Activated CD4-positive, alpha-beta T cell treated with anti-CD3 and anti-CD28 coated beads, Interleukin-2, amount 50 U/mL, for 1 hour (primary cell): ENCODE measurements at places on chromosomes 13 and 19.

DNA sequence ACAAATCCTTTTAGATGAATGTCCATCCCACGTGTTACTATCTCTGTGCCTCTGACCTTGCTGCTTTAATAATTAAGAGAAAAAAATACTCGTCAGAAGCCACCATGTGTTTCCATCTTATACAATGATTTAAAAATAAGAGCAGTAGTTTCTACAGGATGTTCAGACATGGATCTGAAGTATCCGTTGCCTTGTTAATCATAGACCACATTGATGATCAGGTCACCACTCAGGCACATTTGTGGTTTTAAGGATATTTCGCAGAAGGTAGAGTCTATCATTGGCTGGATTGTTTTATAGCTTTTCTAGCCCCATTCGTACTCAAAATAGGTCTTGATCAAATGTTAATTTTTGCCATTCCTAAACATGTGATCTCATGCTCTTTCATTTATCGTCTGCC lies 710.0 kb upstream of the ARGLU1 start:
- DNase-seq = no peak

DNA sequence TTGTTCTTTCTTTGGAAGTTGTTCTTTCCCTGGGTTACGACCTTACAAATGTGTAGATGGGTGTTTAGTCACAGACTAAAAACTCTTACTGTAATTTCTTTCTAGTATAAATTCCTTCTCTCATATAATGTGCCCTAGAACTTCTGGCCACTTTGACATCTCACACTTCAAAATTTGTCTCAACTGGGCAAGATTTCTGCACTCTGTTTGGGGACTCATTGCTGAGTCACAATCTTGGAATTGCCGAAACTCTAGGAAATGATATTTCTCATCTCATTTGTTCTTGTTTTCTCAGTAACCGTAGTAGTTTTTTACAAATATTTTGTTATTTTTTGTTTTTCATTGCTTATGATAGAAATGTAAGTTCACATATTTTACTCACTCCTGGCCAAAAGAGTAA lies 2523.2 kb upstream of the PCDH20 start:
- no peak for DNase-seq

GRCh38 chr19:3443840-3444694 lies 36.3 kb downstream of the SMIM24 start:
- no peak for DNase-seq

GRCh38 chr19:4493929-4494690 lies 22.0 kb downstream of the HDGFL2 start:
- DNase-seq = no peak

DNA sequence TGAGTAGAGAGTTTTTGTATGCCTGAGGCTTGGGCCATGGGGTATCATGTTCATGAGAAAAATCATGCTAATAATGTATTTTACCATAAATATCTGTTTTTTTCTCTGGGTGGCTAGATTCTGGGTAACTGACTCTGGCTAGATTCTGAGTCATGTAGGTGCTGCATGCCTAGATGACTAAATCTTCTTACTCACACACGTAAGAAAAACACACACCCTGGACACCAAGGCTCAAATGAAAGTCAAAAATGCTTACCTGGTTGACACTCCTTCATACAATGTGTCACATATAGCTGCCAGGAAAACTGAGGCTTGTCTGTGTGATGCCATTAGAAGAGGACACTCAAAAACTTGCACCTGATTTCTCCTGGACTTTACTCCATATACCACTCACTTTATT lies 597.4 kb upstream of the SLITRK1 start:
- no peak for DNase-seq

DNA sequence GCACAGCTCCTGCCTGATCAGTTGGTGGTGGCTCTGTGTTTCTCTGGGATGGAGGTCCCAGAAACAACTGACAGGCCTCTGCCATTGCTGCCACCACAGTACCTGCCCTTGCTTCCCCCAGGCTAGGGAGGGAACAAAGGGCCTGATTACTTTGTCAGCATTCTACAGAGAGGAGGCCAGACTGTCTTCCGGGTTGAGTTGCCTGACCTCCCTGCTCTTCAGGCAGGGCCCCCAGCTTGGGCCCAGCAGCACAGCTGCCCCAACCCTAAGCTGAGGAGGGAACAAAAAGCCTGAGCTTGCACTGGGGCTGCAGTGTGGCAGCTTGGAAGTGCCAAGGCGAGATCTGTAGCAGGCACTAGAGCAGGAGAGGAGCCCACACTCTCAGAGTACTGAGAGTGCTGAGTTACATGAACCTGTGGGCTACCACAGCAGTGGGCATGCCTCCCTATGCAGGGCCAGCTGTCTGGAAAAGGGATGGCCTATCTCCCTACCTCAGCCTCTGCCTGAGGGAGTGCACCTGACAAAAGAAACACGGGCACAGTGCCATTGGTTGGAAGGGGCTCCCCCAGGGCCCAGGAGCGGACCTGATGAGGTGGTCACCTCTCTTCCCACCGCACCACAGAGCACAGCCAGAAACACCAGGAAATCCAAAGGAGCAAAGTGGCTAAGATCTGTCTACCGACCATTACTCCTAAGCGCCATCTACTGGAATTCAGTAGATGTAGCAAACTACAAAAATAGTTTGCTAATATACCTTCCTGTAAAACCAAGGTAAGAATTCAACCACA lies 24.4 kb downstream of the SLC25A15 start:
- DNase-seq = no peak

- no peak for DNase-seq
Observed at GRCh38 chr13:79782541-79783205, 301.7 kb downstream of the NDFIP2 start.

DNA sequence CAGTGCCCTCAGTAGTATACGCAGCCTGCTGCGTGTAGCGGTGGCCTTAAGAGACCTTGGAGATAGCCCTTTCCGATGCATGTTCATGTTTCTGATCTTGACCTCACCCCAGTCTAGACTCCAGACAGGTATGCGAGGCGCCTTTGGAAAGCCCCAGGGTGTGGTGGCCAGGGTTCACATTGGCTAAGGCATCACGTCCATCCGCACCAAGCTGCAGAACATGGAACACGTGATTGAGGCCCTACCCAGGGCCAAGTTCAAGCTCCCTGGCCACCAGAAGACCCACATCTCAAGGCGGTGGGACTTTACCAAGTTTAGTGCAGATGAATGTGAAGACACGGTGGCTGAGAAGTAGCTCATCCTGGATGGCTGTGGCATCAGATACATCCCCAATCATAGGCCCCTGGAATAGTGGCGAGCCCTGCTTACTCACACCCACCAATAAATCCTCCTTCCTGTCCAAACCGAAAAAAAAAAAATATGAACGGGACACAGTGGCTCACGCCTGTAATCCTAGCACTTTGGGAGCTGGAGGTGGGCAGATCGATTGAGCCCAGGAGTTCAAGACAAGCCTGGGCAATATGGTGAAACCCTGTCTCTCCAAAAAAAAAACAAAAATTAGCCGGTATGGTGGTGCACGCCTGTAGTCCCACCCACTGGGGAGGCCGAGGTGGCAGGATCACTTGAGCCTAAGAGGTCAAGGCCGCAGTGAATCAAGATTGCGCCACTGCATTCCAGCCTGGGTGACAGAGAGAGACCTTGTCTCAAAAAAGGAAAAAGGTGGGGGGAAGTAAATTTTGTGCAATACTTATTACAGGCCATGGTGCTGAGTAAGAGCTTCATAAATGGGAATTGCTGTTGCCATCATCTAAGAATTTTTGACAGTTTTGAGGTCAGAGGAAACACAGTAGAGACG lies 12.4 kb upstream of the CBLC start:
- DNase-seq = no peak

- no peak for DNase-seq
Observed at GRCh38 chr13:112118451-112119064, 51.6 kb downstream of the SOX1 start.

DNA sequence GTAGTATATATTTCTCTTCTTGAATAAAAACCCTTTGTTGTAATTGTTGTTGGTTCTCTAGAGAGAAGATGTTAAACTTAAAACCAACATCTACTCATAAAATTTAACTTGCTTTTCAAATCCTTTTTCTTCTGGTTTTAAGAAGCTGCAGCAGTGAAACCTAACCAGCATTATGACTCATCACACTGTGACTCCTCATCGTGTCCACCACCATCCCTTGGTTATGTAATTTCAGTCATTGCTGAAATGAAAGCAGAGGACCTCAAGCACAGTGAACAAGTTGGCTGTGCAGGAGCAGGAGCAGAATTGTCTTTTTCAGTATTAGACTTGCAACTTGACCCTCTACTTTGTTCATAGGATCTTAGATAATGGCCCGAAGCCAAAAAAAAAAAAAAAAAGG lies 64.9 kb upstream of the HTR2A start:
- no peak for DNase-seq

GRCh38 chr13:74131227-74131626 lies 3.0 kb downstream of the KLF12 start:
- DNase-seq = no peak

GRCh38 chr13:71838842-71839241 lies 28.2 kb downstream of the DACH1 start:
- no peak for DNase-seq

DNA sequence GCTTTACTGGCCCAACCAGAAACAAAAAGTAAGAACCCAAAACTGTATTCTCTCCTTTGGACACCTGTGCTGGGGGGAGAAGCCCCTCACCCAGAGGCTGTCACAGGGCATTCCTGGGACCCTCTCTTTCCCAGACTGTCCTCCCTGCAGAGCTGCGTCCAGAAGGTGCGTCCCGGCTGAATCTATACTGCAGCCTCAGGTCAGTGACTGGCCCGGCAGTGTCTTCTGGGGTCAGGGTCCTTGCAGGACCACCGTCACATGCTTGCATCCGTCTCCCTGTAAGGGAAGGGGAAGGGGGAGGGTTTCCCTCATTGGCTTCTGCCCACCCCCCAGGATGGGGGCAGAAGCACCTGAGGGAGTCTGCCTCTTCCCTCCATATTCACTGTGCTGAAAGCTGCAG lies 76.5 kb downstream of the ATP11A start:
- DNase-seq = no peak

DNA sequence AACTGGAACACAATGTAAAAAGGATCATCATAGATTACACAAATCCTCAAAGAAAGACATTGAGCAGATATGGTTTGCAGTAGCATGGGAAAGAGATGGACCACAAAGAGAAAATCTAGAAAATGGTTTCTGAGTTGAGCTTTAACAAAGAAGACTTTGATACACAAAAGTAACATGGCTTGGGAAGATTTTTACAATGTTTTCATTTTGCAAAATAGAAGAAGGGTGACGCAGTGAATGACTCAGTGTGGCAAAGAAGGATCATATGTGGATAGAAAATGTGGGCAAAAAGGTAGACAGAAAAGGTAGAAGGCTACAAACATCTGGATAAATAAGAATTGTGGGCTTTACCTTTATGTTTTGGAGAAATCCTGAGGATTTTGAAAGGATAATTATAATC lies 1220.5 kb downstream of the PCDH17 start:
- DNase-seq = no peak

GRCh38 chr13:95703576-95703975 lies 26.6 kb downstream of the DNAJC3 start:
- DNase-seq = no peak
